ENCODE measurements at places on chromosomes 7 and 10. TPM values are rescaled to one million over a fixed set of nuclear protein-coding genes. Genes with fewer than 3 reads are reported as not detected.

GRCh38 chr7:137127058-137127457 lies 216.5 kb downstream of the PTN start:
- no peak overlapping the region for H3K4me3 ChIP-seq
- no peaks in the 10 kb centered on the region for H3K27me3 ChIP-seq
- H3K4me1 ChIP-seq, result no peaks in the 10 kb centered on the region
- DNase-seq, result no peak

The PON1 gene
- total RNA-seq, result not detected

- H3K4me3 ChIP-seq, result no peak overlapping the region
- no peaks in the 10 kb centered on the region for H3K27me3 ChIP-seq
- H3K4me1 ChIP-seq, result no peaks in the 10 kb centered on the region
- H3K36me3 ChIP-seq, result no peaks in the 10 kb centered on the region
- H3K27ac ChIP-seq, result no peak overlapping the region
- DNase-seq, result no peak
These were observed 338.8 kb downstream of the NRG3 start for GRCh38 chr10:82213784-82214183.

GRCh38 chr10:99329304-99329553 lies at the start of gene CNNM1:
CNNM1 (plus strand) TSS chr10:99329356; CDS start chr10:99329388, 32 bp downstream.
- H3K4me3 ChIP-seq, result no peak within 1 kb of the TSS
- H3K4me1 ChIP-seq, result peaks cover 4% of the 10 kb centered on the region
- no peaks in the 10 kb centered on the region for H3K27me3 ChIP-seq
- H3K27ac ChIP-seq, result no peak within 1 kb of the TSS

- no peak overlapping the region for H3K4me3 ChIP-seq
- peak; percentile 48 for DNase-seq
- H3K36me3 ChIP-seq, result no peaks in the 10 kb centered on the region
These were observed 570.7 kb downstream of the REEP3 start for GRCh38 chr10:64091897-64092296.
